ENCODE measurements at places on chromosomes 13 and 19.

DNA sequence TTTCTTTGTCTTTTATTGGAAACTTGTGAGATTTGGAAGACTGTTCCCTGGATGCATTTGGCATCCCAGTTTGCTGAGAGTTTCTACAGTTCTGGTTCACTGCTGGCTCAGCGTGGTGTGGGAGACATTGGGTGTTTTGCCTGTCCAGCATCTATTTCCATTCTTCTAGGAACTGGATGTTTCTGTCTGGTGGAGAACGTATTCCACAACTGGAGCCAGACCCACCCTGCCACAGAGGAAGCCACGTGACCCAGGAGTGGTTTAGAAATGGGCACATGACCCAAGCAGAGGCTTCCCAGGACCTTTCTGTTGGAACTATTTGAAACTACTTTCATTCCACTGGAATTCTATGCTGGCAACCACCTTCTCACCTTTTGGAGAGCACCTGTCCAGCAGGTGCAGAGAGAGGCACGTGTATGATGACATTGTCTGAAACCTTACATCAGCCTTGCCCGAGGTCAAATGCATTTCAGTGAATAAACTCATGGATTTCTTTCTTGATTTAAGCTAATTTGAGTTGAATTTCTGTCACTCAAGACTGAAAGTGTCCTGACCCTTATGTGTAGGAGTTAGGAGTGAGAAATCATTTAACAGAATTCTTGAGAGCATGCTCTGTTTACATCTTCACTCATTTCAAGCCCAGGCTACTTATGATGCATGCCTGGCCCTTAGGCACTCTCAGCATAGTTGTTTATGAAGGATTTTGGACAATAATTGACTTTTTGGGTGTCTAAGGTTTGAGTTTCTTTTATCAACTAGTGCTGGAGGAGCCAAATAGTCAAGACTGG, 121.8 kb downstream of the AKAP11 start:
- no peak for DNase-seq

- DNase-seq, result no peak
These were observed 292.1 kb upstream of the MAB21L1 start for GRCh38 chr13:35768551-35768950.

GRCh38 chr19:35458731-35459391, 10.8 kb downstream of the FFAR2 start:
- DNase-seq, result no peak

- DNase-seq, result no peak
These were observed 116.9 kb downstream of the USP12 start for GRCh38 chr13:27054760-27055159.

GRCh38 chr13:35716186-35716585, 239.7 kb upstream of the MAB21L1 start:
- peak; percentile 37 for DNase-seq

DNA sequence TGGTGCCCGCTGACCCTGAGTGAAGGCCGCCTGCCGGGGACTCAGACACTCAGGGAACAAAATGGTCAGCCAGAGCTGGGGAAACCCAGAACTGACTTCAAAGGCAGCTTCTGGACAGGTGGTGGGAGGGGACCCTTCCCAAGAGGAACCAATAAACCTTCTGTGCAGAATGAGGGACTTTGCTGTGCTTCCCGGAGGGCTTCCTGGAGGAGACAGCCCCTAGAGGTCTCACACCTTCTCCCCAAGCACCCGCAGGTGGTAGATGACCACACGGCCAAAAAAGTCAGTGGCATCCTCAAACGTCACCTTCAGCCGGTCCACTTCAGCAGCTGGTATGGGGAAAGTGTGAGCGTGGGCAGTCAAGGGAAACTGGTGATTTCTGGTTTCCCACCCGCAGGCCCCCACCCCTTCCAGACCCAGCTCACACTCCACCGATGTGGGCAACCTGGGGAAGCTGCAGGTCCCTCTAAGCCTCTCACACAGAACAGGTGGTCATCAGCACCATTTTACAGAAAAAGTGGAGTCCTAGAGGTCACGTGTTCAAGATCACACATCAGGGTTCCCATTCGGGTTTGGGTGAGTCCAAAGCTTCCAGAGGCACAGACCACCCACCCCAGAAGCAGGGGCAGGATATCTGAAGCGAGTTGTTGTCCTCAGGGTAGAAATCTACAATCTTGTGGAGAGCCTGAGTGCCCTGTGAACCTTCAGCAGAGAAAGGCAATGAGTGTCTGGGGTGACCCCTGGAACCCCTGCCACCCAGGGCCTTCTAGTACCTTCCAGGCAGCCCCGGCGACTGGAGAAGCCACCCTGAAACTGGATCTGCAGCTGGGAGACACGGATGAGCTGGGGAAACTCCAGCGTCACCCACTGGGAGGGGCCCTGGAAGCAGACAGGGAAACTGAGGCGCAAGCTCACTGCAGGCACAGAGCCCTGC, 1.2 kb downstream of the NR2C2AP start:
- DNase-seq, result no peak

DNA sequence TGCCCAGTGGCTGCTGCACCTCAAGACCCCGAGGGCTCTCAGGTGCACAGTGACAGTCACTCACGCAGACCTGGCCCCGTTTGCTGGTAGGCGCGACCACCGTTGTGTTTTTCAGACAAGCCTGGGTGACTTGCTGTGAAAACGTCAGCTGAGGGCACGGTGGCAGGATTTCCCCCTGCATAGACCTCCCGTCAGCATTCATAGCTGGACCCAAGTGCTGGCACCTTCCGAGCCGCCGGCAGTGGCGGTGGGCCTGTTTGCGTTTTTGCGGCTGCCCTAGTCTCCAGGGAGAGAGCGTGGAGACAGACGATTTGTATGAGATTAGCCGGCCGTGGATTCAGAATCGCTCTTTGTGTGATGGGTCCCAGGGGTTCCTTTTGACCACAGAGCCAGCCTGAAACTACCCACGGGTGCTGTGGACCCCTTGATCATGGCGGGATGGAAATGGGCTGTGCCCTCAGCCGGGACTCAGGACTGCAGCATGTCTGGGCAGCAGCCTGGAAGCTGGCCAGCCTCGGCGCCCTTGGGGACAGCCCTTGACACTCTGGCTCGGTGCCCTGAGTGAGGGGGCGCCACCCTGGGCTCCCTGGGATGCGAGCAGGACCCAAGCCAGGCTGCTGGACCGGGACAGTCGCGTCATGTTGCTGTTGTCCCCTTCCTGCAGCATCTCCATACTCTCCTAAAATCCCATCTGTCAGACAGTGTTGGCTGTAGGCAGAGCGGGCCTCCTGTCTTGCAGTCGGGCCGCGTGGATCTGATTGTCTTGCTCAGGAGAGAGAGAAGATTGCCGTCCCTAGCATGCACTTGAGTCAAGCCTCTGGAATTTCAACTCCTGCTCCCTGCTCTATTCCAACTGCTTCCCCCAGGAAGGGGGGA, 8.6 kb downstream of the KDM4B start:
- DNase-seq, result peak; percentile 92

GRCh38 chr19:42333975-42334696, 8.7 kb downstream of the MEGF8 start:
- no peak for DNase-seq

GRCh38 chr13:48151363-48152161, 56.7 kb upstream of the MED4 start:
- DNase-seq, result no peak

- peak; percentile 78 for DNase-seq
These were observed 22.4 kb downstream of the EPSTI1 start for GRCh38 chr13:42969565-42970172.

- DNase-seq, result no peak
These were observed 5.8 kb upstream of the DNM2 start for GRCh38 chr19:10712045-10712444.

- no peak for DNase-seq
These were observed 4.2 kb upstream of the RNF113B start for GRCh38 chr13:98181111-98181815.

DNA sequence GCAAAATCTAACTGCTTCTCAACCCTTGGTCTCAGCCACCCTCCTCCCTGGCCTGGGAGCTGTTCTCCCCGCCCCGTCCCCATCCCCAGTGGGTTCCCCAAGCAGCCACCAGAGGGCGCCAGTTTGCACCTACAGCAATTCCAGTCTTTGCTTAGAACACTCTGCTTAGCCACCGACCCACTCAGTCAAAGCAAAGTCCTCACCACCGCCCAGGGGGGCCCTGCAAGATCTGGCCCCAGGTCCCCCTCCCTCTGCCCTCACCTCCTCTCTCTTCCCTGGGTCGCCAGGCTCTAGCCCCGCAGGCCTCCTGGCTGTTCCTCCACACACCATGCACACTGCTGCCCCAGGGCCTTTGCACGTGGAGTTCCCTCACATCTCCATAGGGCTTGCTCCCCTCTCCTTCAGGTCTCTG, 12.4 kb downstream of the TMEM143 start:
- DNase-seq, result peak; percentile 66

- DNase-seq, result no peak
These were observed 54.9 kb upstream of the PTPRS start for GRCh38 chr19:5395556-5395955.

DNA sequence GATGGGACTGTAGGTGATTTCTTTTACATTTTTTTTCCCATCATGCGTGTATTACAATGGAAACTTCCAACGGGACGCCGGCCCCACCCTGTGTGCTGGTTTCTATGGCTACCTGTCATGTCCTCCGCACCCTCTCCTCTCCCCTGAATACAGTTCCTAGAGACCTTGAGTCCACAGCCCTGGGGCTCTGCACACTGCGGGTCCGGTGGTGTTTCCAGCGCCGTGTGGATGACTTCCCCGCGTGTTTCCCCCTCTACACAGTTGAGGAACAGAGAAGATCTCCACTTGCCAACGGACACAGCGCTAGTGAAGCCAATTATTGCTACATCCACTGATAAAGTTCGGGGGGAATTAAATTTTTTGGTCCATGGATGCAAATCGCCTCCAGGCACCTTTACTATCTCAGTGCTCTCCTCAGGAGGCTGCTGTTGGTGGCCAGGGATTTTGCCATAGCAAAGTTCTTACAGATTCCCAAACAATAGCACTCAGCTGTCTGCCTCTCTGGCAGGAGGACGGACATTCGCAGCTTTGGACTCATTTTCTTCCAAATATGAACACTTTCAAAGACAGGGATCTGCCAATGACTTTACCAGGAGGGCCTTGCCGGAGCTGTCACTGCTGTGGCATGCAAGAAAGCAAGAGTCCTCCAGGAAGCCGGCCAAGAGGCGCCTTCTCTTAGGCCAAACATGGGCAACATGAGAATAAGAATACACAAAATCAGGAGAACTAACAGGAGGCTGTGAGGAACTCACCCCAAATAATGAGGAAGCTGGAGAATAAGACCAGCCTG, 39.3 kb upstream of the GAS6 start:
- peak; percentile 61 for DNase-seq

GRCh38 chr19:45153339-45154063, 7.3 kb downstream of the NKPD1 start:
- DNase-seq, result peak; percentile 34

- DNase-seq, result peak; percentile 96
These were observed 10.3 kb upstream of the MEDAG start for GRCh38 chr13:30895773-30896172.

- DNase-seq, result peak; percentile 9
These were observed 284.0 kb downstream of the OXGR1 start for GRCh38 chr13:96710166-96710862.

- DNase-seq, result no peak
These were observed 106.4 kb downstream of the AKAP11 start for GRCh38 chr13:42378383-42378780.

DNA sequence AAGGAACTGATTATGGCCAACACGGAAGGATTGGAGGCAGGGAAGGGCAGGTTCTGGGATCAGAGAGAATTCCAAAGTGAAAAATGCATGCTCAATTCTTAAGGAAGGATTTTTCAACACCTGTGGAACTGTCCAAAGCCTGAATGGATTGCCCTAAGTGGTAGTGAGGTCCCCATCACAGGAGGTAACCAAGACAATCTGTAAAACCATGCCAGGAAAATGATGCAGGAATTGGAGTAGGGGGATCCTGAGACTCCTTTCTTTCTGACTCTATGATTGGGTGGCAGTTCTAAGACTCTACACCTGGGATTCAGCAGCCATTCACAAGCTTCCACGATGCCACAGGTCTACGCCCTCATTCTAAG, 56.5 kb upstream of the ZNRF4 start:
- no peak for DNase-seq

DNA sequence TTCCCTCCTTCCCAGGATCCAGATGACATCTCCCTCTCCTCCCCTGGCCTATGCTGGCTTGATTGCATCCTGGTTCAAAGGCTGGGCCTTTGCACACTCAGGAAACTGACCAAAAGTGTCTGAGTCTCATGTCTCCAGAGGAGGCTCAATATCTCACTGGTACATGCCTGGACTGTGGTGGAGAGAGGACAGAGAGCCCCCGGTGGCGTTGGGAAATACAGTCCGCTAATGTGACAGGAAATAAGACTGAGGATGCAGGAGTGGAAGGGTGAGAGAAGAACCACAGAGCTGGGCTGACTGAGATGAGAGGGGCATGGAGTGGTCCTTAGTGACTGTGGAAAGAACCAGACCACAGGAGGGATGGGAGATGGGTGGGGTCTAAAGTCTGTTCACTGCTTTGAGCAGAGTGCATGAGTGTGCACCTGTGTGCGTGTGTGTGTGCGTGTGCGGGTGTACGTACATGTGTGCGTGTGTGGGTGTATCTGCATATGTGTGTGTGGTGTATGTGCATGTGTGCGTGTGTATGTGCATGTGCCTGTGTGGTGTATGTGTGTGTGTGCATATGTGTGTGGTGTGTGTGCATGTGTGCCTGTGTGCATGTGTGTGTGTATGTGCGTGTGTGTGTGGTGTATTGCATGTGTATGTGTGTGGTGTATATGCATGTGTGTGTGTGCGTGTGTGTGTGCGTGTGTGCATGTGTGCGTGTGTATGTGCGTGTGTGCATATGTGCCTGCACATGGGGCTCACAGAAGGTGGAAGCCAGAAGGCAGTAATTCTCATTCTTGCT, 1.9 kb downstream of the SIGLEC5 start:
- no peak for DNase-seq

Measured in cardiac fibroblast (primary cell).